ENCODE measurements at places on chromosomes 6 and 20. TPM values are rescaled to one million over a fixed set of nuclear protein-coding genes. Genes with fewer than 3 reads are reported as not detected.

Gene COX4I2
- total RNA-seq, result not detected

Gene CST1
- total RNA-seq, result not detected

Gene KHDC1L
- not detected for total RNA-seq

Gene C6orf141
- 0.47 TPM for total RNA-seq
